ENCODE measurements at places on chromosomes 3 and 15.

- DNase-seq, result no peak
Observed at GRCh38 chr3:63936925-63937324, 24.7 kb upstream of the SCAANT1 start.

GRCh38 chr3:64908251-64908685, 220.5 kb upstream of the ADAMTS9 start:
- no peak for DNase-seq

DNA sequence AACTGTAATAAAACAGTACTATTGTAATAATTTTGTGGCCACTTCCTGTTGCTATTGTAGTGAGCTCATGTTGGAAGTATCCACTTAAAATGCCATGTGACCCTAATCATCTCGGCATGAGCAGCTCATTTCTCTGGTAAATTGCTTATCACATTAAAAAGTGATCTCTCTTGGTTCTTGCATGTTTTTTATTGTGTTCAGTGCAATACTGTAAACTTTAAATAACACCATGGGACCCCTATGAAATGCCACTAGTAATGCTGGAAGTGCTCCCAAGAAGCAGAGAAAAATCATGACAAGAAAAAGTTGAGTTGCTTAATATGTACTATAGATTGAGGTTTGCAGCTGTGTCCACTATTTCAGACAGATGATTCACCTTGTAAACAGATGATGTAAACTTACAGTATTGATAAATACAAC, 45.6 kb downstream of the NMD3 start:
- no peak for DNase-seq

GRCh38 chr15:91752081-91752785, 101.3 kb upstream of the SLCO3A1 start:
- peak; percentile 73 for DNase-seq

Measured in putamen (tissue), 1 donor.